ENCODE measurements at places on chromosomes 2 and 18.

DNA sequence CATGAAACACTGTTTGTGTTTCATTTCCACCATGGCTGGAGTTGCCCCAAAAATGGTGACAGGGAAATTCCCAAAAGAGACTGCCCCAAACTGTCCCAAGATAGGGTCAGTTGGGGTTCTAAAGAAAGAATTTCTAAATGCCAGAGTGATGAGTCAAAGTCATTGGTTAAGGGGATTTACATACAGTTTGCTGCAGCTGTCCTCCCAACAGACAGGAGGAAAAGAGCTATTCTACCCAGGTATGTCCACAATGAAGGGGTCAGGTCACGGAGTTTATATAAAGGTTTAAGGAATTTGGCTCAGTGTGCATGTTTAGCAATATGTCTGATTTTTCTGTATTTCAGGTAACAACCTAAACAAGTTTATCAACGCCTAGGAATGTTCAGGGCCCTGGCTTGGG, 344.1 kb downstream of the TDRD15 start:
- DNase-seq: no peak

- DNase-seq: no peak
These were observed 67.3 kb downstream of the ITGB6 start for GRCh38 chr2:160132761-160133160.

DNA sequence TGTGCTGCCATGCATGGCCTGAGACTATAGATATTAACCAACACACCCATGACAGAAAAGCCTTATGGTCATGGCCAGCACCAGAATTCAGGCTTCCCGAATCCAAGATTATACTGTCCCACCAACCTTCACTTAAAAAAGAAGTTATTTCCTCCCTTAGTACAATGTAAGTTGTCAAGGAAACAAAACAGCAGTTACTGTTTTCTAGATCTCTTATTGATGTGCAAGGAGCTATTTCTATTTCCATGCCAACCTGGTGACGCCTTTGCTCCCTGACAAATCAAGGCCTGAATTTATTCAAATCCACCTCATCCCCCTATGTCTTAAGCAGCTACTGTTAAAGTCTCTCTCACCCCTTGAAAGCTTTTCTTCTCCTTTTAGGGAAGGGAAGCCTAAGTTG, 249.3 kb downstream of the ZNF521 start:
- DNase-seq: no peak

- DNase-seq: no peak
These were observed 255.0 kb upstream of the EPAS1 start for GRCh38 chr2:46042207-46042637.

DNA sequence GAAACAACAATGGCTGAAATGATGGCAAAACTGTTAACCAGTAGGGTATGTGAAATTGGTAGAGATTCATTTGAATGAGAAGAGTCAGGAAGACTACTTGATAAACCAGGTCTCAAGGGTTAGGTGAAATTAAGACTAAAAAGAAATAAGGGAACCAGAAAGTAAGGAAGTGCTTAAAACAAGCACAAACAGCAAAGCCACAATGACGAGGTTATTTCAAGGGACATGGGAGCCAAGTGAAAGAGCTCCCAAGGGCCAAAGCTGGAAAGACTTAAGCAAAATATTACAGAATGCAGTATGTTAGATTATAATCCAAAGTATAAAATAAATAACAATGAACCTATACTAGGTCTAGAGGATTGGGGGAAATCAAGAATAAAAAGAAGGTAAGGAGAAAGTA, 19.3 kb upstream of the CD302 start:
- DNase-seq: no peak

GRCh38 chr2:20627712-20628380, 23.1 kb downstream of the HS1BP3 start:
- DNase-seq: no peak

DNA sequence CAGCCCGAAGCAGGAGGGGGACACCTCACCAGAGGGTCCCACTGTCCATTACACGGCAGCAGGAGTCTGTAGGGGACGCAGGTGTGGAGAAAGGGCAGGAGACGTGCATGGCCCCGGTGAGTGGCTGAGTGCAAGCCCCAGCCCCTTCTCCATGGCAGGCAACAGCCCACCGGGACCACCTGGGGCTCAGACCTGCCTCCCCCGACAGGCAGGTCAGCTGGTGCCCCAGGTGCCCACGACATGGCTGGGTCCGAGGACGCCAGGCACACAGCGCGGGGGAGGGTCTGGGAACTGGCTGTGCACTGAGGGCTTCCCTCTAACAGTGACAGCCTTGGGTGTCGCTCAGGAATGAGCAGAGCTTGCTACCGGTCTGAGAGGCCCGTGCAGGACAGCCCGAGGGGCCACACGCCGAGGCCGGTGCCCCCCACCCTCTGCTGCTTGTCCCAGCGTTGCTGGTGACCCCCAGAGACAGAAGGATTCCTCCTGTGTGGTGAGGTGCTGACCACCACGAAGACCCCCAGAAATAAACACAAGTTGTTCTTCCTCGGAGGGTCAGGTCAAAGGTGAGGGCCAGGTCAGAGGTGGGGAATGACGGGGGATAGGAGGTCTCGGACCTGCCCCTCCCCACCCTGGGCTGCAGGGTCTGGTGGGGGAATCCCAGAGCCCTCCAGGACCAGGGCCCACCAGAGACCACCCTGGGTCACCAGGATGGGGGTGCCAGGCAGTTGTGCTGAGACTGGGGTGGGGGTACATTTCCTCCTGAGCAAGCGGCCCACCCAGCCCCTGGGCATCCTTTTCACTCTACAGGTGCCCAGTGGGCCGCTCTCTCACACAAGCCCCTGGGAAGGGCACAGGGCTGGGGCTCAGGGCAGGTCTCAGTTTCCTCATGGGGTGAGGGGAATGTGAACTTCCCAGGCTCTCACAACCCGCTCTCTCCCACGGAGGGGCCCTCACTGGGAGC, 50.6 kb downstream of the SLC66A2 start:
- no peak for DNase-seq

- no peak for DNase-seq
These were observed 58.7 kb downstream of the GNAL start for GRCh38 chr18:11747731-11748130.

- DNase-seq: no peak
These were observed 397.2 kb downstream of the TMEM182 start for GRCh38 chr2:103159018-103159417.
